ENCODE measurements at places on chromosomes 2 and 18. TPM values are rescaled to one million over a fixed set of nuclear protein-coding genes. Genes with fewer than 3 reads are reported as not detected.

- H3K4me3 ChIP-seq: no peak overlapping the region
- no peaks in the 10 kb centered on the region for H3K27me3 ChIP-seq
- H3K27ac ChIP-seq: no peak overlapping the region
- DNase-seq: no peak
Observed at GRCh38 chr18:25457126-25457525, 105.2 kb upstream of the ZNF521 start.

GRCh38 chr2:1816414-1816911 lies 72.1 kb upstream of the PXDN start:
- peaks cover 13% of the 10 kb centered on the region for H3K4me1 ChIP-seq
- H3K4me3 ChIP-seq: no peak overlapping the region
- H3K36me3 ChIP-seq: no peaks in the 10 kb centered on the region
- DNase-seq: no peak

DNA sequence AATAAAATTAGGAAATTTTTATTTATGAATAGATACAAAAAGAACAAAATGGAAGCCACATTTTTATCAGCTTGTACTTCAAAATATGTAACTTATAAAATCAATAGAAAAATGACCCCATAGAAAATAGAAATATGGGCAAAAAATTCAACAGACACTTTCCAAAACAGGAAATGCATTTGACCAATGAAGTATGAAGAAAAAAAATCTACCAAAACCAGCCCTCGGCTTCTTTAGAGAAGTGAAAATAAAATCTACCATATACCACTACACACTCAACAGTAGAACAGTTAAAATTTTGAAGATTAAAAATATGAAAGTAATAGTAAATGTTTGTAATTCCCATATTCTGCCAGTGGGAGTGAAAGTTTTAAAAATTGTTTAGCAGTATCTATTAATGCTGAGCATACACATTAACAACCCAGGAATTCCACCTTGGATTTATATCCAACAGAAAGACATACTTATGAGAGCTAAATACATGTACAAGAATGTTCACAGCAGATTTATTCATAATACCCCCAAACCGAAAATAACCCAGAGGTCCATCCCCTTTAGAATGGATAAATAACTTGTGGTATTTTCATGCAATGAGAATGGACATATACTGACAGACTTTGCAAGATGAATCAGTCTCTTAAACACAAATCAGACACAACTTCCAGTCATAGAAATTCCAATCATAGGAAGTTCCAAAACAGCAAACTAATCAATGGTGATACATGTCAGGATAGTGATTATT lies 318.0 kb downstream of the FIGN start:
- no peaks in the 10 kb centered on the region for H3K4me1 ChIP-seq
- DNase-seq: no peak

- H3K36me3 ChIP-seq: no peaks in the 10 kb centered on the region
- no peak overlapping the region for H3K4me3 ChIP-seq
Observed at GRCh38 chr18:23756590-23757436, 67.6 kb downstream of the LAMA3 start.

DNA sequence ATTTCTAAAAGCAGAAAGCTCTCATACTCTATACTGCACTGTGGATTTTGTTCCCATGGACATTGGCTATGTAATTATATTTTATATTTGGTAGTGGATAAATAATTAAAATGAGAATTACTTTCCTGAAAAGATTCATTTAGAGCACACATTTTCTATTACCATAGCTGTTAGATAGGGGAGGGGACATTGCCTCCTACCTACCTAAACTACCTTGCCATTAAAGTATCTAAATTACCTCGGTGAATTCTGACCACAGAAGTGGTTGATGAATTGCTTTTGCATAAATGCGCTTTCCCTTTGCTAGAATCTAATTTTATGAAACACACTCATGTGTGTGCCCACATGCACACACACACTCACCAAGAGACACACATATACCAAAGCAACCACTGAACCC lies 329.1 kb downstream of the MTX2 start:
- no peaks in the 10 kb centered on the region for H3K36me3 ChIP-seq
- no peak overlapping the region for H3K4me3 ChIP-seq
- no peaks in the 10 kb centered on the region for H3K27me3 ChIP-seq
- DNase-seq: no peak

GRCh38 chr2:208010506-208010905 lies 14.8 kb downstream of the PLEKHM3 start:
- no peak overlapping the region for H3K4me3 ChIP-seq
- no peaks in the 10 kb centered on the region for H3K27me3 ChIP-seq
- no peak overlapping the region for H3K27ac ChIP-seq
- H3K36me3 ChIP-seq: no peaks in the 10 kb centered on the region
- peaks cover 2% of the 10 kb centered on the region for H3K4me1 ChIP-seq

- H3K4me1 ChIP-seq: peaks cover 51% of the 10 kb centered on the region
- H3K4me3 ChIP-seq: no peak overlapping the region
- no peak overlapping the region for H3K27ac ChIP-seq
- no peaks in the 10 kb centered on the region for H3K27me3 ChIP-seq
- DNase-seq: no peak
Observed at GRCh38 chr2:45739796-45740485, 88.5 kb downstream of the PRKCE start.

- no peak overlapping the region for H3K4me3 ChIP-seq
- no peak overlapping the region for H3K27ac ChIP-seq
- no peaks in the 10 kb centered on the region for H3K27me3 ChIP-seq
- H3K36me3 ChIP-seq: no peaks in the 10 kb centered on the region
- no peak for DNase-seq
Observed at GRCh38 chr2:229141424-229142025, 129.6 kb downstream of the PID1 start.

The ZNF514 gene
- 12.5 TPM for total RNA-seq

The SERPINB2 gene
- not detected for total RNA-seq

The HAUS1 gene
- total RNA-seq: 6.8 TPM

The CROCC2 gene
- total RNA-seq: not detected

The FSHR gene
- not detected for total RNA-seq
